Activated CD4-positive, CD25-positive, alpha-beta regulatory T cell treated with anti-CD3 and anti-CD28 coated beads, Interleukin-2, amount 50 U/mL, for 24 hours (primary cell): ENCODE measurements at places on chromosomes 12 and 14.

GRCh38 chr12:53365245-53365904, 14.6 kb upstream of the SP1 start:
- ATAC-seq: no peak

DNA sequence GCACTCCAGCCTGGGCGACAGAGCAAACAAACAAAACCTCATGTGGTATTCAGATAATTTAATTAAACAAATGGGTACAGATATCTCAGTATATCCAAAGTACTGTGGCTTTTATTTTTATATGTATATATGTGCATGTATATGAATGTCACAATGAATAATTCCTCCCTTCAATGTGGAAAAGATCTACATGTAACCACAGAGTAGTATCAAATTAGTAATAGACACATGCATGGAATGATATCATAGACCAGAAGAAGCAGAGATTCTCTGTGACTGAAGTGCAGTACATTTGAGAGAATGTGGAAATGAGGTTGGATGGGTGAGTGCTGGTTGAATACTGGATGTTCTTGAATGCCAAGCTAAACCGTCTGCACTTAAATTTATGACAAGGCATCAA, 222.9 kb downstream of the CPNE8 start:
- no peak for ATAC-seq

GRCh38 chr12:43805860-43806736, at the start of gene TWF1:
TWF1 (minus strand) TSS chr12:43806317; CDS start chr12:43806245, 72 bp downstream.
- ATAC-seq: peak; percentile 96

- ATAC-seq: peak; percentile 73
Measured at GRCh38 chr12:9243999-9244649, 35.9 kb upstream of the PZP start.

DNA sequence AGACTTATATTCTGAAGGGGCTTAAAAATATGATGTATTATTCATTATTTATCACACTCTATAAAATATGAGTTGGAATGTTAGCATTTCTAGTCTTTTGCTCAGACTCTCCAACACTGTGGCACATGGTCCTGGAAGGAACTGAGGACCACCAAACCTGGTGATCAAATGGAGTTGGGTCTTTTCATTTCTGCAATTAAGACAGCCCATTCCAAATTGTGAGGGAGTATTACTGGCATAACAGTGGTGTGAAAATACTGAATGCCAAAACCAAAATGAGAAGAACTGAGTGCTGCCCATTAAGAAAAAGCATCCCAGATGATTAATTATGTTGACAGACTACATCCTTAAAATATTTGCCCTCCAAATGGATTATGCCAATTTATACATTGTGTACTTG, 90.8 kb downstream of the NPAS3 start:
- ATAC-seq: no peak

DNA sequence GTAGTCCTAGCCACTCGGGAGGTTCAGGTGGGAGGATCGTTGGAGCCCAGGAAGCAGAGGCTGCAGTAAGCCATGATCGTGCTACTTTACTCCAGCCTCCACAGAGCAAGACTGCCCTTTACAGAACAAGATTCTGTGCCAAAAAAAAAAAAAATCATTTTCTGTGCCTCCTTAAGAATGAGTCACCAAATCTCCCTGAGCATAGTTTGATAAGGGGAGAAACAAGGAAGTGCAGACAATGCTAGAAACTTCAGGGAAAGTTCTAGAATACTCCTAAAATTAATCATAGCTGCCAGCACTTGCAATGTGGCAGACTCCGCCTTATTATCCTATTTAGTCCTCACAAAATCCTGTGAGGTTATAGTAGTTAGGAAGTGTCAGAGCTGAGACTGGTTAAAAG, 74.5 kb downstream of the KCNK10 start:
- ATAC-seq: no peak

GRCh38 chr12:48767047-48767446, 21.8 kb downstream of the ADCY6 start:
- ATAC-seq: no peak

- ATAC-seq: no peak
Measured at GRCh38 chr14:90804292-90805083, 11.7 kb downstream of the TTC7B start.

- ATAC-seq: no peak
Measured at GRCh38 chr12:39606712-39607423, 12.7 kb downstream of the ABCD2 start.
